ENCODE measurements at places on chromosomes 2 and 18.

- no peak for DNase-seq
Observed at GRCh38 chr18:13370995-13371625, 152.6 kb downstream of the LDLRAD4 start.

DNA sequence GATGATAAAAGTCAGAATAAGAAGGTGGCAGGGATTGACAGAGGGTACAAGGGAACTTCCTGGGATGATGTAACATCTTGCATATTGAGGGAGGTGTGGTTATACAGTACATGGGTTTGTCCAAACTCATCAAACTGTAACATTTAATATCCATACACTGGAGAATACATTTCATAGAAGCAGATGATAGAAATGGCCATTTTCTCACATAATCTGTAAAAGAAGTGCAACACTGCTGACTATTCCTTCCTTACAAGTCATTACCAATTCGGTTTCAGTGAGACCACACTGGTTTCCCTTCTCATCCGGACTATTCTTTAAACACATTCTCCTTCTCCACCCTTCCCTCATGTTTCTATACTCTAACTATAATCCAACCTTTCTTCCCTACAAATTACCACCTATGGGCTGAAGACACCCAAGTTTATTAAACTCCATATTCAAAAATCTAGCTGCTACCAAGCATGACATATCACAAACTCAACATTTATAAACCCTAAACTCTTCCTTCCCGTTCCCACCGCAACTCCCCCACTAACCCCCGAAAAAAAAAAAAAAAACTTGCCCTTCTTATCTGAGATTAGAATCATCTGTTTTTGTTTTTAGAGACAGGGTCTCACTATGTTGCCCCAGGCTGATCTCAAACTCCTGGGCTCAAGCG, 1.6 kb downstream of the COX7A2L start:
- no peak for DNase-seq

DNA sequence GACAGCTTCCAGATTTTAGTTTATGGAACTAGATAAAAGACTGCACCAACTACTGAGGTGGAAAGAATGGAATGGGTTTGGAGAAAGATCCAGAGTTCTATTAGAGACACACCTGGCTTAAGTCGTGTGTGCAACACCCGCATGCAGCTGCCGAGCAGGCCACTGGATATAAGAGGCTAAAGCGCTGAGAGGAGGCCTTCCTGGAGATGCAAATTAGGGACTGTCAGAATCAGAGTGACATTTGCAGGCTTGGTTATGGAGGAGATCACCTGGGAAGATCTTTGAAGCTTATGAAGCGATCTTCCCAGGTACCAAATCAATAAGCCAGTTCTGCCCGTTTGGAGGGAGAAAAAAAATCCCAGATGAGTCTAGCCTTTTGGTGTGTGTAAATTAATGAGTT, 30.4 kb upstream of the KLHL29 start:
- DNase-seq: no peak

- DNase-seq: no peak
Observed at GRCh38 chr2:70657246-70657645, 103.6 kb upstream of the TGFA start.

DNA sequence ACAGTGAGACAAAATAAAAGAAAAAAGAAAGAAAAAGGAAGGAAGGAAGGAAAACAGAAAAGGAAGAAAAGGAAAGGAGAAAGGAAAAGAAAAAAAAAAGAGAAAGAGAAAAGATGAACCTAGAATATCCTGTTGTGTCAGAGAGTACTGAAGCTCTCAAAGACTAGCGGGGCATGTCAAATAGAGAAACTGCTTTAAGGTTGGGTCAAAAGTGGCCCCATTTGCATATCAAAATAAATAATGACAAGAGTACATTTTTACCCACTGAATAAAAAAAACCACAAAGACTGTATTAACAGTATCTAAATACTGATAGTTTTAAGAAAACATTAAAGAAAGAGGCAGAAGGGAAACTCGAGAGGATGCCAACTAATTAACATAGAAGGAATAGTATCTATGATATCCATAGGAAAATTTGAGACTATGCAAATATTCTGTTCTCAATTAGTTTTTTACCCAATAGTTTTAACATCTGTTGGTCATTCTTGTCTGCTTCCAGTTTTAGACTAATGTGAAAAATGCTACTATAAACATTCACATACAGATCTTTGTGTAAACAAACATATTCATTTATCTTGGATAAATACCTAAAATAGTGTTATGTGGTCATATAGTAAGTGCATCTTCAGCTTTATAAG, 53.2 kb downstream of the SFXN5 start:
- no peak for DNase-seq

DNA sequence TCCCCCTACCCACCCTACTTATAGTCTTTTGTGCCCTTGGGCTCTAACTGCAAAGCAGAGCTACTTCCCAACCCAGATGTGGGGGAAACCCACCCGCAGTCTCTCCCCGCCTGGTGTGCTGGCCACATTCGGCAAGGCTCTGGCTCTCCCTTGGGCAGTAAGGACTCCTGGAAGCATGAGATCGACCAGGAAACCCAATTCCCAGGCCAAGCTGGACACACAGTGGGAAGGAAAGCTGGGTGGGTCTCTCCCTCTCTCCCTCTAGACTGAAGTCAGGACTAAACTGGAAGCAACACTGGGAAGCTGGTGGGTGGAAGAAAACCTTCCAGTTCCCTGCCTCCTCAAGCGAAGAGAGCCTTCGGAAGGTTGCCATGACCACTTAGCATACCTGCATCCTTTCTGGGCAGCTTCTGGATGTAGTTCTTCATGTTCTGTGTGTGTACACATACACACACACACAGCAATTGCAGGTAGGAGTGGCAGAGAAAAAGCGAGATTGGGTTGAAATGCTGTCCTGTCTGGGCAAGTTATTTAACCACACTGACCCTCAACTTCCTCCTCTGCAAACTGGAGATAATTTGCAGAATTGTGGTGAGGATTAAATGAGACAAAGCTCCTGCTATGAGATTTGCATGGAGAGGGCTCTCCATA, 33.9 kb downstream of the ZBTB7C start:
- no peak for DNase-seq

DNA sequence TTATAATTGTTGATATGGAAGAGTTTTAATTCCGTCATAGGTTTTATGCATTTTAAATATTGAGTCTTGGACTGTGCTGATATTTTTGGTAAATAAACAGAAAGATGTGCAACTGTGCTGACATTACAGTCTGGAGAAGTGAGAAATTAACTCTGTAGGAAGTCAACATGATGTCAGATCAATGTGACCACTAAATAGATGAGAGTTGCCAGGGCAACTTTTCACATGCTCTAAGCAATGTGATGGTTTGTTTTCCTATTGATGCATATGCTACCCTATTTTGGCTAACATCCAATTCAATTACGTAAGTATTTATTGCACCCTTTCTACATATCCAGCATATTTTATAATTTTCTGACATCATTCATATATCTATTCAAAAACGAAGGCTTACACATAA, 1109.3 kb downstream of the TSN start:
- no peak for DNase-seq

Data from stimulated activated CD4-positive, alpha-beta T cell treated with anti-CD3 and anti-CD28 coated beads, Interleukin-2, amount 100 ng/mL, for 24 hours (primary cell).